ENCODE measurements at places on chromosomes 12 and 14.

GRCh38 chr12:100574187-100575074, 947 bp downstream of the GAS2L3 start:
- DNase-seq, result no peak

- peak; percentile 6 for DNase-seq
These were observed 842 bp downstream of the OAS2 start for GRCh38 chr12:112979041-112979680.

DNA sequence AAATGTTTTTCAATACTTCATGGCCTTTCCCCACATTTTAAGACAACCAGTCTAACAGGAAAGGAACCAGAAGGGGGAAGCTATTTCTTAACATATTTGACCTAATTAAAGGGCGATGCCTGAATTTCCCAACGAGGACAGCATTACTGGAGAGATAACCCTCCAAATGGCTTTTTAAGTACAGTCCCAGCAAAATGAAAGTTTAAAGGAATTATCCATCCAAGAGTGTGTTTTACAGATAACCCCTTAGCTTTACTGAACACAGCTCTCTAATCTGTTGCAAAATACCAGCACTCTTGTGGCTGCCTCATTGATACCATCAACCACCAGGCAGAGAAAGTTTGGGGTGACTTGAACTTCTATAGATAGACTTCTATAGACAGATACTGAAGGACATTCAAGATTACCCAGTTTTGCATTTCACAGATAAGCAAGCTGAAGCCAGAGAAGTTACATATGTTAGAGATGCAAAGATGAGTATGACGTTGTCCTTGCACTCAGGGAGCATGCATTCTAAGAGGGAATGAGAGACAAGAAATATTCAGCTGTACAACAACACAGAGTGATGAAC, 41.3 kb upstream of the DUSP6 start:
- DNase-seq, result no peak

DNA sequence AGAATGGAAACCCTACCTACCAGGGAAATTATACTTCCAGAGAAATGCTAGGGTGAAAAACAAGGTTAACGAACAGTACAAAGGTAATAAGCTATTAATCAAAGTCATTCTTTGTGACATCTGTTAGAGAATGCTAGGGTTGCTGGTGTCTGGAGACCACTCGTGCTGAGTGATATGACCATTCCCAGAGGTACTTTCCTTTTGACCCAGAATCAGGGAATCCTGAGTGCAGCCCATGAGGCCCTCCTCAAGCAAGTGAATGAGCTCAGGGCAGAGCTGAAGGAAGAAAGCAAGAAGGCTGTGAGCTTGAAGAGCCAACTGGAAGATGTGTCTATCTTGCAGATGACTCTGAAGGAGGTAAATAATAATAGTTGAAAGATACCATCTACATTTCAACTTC, 31.7 kb downstream of the RPGRIP1 start:
- no peak for DNase-seq

- no peak for DNase-seq
These were observed 261.9 kb upstream of the SFSWAP start for GRCh38 chr12:131449027-131449426.

- no peak for DNase-seq
These were observed 65.1 kb upstream of the CPM start for GRCh38 chr12:68998041-68998440.

DNA sequence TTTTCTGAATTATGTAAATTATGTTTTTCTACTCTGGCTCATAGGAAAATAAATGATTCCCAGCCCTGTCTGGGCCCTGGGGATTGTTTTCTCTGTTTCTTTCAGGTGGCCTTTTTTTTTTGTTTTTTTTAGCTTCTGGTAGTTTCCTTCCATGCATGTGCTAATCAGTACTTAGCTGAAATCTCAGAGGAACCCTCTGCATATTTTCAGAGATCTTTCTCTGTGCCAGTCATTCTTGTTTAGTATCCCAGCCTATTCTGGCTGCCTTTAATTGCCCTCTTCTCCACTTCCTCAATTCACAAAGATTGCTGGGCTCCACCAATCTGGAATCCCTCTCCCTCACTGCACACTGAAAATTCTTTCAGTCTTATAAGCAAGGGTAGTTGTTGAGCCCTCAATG, 46.9 kb downstream of the CNOT2 start:
- no peak for DNase-seq

DNA sequence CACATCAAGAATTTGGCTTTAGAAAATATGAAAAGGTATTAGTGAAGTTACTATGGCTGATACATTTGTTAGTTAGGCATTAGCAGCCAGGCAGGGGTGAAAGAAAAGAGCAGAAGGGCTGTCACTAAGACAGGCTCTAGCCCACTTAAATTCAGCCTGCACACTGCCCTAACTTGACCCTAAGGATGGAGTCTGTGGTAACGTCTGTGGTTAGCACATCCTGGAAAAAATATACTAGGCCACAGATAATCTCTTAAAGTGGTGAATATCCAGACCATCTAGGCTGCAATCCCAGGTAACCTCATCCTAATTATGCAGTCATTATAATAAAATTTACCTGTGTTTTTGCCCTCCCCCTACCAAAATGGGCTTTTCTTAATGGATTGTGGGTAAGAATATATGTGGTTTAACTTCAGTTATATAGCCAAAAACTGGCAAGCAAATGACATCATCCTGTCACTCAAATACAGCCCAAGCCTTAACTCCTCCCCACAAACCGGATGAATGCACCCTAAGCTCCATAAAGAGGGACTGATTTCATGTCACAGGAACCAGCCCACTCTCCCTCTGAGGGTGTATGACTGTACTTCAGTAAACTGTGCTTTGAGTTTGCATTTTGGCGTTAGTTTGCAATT, 440.9 kb downstream of the LRFN5 start:
- no peak for DNase-seq

DNA sequence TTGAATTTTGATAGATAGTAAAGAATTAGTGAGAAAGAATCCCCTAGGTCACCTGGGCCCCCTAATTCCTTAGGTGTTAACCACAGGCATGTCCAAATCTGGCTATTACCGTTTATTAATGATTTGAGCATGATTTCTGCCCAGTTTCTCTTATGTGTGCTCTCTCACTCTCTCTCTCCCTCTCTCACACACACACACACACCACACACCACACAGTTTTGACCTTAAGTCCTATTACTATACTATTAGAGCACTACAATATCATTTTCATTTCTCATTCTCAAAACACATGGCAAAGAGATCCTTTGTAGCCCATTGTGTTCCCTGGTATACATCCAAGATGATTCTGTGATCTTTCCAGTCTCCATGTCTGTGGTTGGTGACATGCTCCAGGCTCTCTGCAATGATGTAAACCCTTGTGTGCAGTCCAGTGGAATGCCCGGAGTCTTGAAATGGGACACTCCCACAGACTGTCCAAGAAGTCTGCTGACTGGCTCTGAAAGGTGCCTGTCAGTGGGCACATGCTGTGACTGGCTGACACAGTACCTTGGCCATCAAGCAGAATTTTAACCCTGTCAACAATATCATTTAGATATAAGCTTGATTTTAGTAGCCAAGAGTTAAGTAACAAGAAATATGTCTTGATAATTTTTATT, 96.2 kb downstream of the FIGNL2 start:
- no peak for DNase-seq

All from activated T-helper 9 cell treated with anti-CD3 and anti-CD28 coated beads, Interleukin-2, amount 50 U/mL, for 16 hours (primary cell).